ENCODE measurements at places on chromosomes 3 and 15.

DNA sequence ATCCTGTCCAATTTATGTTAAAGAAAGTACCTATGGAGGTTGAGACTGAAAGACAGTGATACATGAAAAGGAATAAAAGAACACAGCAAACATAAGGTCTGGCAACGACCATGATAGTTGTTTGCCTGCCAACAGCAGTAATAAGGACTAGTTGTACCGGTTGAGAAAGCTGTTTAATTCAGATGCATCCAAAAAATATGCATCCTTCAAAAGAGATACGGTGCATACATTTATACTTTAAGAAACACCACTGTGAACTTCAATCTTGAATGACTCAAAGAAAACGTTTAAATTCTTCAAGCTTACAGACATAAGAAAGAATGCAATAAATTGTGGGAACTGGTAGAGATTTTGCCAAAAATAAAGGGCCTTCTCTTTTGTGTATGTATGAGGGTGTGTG, 492.1 kb downstream of the NLGN1 start:
- no peak for DNase-seq

GRCh38 chr15:67103869-67104268, 38.5 kb downstream of the SMAD3 start:
- no peak for DNase-seq

GRCh38 chr3:143165211-143165610, 45.6 kb downstream of the CHST2 start:
- no peak for DNase-seq

GRCh38 chr3:25897019-25897418, 107.1 kb downstream of the OXSM start:
- DNase-seq: no peak

GRCh38 chr3:85594676-85595075, 635.9 kb downstream of the CADM2 start:
- DNase-seq: no peak

DNA sequence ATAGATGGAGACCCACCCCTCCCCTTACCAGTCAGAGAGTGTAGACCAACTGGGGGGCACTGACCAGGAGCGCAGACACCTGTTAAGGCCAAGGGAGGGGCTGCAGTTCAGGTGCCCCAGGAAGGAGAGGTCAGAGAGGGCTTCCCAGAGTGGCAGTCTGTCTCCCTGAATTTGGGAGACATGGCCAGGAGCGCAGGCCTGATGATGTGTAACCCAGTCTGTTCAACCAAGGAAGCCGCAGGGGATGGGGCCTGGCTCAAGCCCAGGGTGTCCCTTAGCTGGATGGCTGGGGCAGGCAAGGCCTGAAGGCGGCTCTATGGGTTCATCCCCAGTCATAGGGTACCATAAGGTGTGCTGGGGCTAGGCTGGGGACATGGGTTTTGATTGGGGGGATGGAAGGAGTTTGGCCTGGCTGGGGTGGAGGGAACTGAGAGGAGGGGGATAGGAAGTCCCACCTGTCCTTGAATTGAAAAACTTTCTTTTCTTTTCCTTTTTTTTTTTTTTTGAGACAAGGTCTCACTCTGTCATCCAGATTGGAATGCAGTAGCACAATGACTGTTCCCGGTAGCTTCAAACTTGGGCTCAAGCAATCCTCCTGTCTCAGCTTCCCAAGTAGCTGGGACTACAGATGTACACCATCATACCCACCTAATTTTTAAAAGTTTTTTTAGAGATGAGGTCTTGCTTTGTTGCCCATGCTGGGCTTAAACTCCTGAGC, 75.7 kb downstream of the SMAD6 start:
- DNase-seq: no peak

GRCh38 chr15:84799511-84800187, 17.5 kb upstream of the ALPK3 start:
- DNase-seq: no peak

GRCh38 chr15:81274931-81275707, 48.8 kb downstream of the STARD5 start:
- DNase-seq: peak; percentile 87

DNA sequence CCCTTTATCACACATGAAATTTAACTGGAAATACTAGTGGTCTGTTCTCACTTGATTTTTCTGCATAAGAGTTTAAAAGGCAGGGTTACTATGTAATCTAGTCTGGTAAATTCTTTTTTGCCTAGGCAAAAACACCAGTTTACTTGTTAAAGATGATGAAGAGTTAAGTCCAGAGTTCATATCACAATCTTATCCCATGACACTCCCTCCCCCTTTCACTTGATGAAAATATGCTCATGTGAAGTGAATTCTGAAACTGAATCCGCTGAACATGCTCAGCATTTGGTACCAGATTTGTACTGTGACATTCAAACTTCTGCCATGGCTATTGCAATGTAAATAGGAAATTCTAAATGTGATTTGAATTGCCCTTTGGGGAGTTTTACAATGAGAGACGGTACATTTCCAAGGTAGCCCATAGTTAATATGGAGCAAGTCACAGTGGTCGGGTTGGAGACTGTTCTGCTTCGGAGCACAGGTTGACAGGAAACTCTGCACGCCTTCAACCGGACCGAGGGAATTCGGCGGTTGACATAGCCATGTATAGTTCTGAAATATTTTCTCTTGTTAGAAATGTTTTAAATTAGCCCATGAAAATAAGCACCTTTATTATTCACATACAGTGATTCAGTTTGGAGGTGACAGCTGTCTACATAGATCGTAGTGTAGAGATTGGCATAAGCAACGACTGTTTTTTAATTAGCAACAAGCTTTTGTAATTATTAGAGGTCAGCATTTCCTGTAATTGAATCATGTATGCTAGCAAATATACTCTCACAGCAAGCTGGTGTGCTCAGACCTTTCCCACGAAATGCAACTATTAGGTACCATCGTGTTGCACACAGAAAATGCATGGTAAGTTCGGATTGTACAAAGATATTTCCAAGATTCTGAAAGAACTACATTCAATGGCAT, 768.6 kb upstream of the GOLIM4 start:
- DNase-seq: no peak

- DNase-seq: no peak
Measured at GRCh38 chr3:58953288-58953687, 96.5 kb downstream of the CFAP20DC start.
